ENCODE measurements at places on chromosomes 2 and 18.
A peak's percentile ranks its signal among the peaks of the same experiment; 100 is the strongest.

GRCh38 chr2:37456479-37456878 lies 112.0 kb downstream of the QPCT start:
- DNase-seq: no peak

GRCh38 chr2:54590216-54591120 lies 133.0 kb upstream of the EML6 start:
- DNase-seq: no peak

DNA sequence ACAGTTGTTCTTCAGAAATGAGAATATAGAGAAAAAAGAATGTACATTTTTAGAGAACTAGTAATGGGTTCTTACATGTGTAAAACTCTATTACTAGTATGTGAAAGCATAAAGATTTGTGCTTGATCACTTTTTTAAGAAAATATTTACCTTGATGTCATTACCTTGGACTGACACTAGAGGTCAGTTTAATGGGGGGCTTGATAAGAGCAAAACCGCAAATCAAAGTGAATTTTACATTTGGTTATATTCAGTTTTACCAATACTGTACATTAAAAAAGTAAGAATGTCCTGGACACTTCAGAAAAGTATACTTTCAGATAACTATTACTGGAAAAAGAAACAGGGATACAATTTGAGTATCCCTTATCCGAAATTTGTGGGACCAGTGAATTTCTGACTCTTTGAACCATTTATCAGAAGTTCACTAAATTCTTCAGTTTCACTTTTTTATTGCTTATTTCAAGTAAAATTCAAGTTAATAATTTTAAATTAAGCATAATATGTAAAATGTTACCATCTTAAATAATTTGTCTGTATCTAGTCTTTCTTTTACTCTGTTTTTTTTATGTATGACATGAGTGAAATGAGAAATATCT lies 1149.5 kb downstream of the DSC3 start:
- DNase-seq: no peak

- peak; percentile 70 for DNase-seq
These were observed 32.2 kb downstream of the QPCT start for GRCh38 chr2:37376421-37377186.

DNA sequence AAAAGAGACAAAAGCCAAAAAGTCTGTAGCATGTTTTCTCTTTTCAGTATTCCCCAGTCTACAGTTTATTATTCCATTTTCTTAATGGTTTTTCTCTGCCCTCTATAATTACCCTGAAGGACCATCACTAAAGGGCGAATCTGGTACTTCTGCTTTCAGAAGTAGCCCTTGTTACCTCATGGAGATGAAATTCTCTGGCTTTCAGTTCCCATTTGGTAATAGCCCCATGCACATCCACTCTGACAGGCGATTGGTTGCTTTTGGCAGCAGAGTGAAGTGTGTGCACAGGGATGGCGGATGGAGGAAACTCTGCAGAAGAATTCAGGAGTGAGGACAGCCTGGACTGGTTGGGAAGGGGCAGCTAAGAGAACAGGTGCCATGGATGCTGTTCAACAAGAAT lies 66.3 kb upstream of the NABP1 start:
- DNase-seq: no peak

DNA sequence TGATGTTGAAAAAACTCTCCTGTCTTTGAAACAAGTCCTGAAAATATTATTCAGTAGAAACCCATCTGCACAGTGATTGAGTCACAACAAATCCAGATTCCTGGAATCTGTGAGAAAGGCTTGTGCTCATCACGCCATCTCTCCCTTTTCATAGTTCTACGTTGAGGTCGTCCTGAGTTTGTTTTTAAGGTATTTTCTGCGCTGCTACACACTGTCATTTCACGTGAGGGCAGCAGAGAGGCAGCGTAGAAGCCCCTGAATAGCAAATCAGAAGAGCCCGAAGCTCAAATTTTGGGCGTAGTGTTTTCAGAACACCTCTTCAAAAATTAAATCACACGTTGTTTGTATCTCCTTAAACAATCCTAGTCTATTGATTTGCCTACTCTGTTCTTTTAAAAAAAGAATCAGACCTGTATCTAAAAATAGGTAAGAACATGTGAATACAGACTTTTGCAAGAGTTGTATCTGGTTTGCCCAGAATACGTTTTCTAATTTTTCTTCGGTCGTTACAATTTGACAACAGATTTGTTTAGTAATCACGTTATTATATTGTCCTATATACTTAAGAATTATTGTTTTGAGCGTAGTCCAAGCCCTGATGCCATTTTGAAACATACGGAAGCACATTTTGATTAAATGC lies 61.6 kb upstream of the SLC38A11 start:
- DNase-seq: peak; percentile 18

- DNase-seq: no peak
These were observed 15.0 kb upstream of the KIF5C start for GRCh38 chr2:148860037-148860436.

DNA sequence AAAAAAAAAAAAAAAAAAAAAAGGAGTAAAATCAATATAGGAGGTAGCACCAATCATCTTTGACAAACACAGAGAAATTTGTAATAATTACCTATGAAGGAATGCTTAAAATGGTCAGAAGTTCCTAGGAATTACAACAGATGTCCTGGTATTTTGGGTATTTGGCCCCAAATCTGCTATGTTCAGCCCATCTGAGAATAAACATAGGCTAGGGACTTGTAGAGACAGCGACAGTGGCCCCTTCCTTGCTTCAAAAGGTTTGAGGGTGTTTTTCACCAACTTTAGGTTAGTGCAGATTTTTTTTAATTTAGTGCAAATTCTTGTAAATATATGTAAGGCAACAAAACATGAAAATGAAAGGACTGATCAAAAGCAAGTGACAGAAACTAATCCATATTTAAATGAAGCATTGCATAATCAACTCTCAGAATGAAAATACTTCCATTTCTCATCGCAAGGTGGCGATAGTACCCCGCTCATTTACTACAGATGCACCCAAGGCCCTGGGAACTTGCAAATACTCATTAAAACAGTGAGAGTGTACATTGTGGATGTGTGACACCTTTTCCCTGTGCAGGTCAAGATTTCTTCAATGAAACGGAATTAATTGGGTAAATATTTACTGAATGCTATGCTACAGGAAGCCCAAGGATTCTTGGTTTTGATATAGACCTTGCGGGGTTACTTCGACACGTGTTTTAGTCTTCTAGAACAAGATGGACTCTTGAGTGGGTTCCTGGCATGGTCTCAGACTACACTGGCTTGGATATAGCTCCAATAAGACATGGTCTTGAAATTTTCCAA lies 44.6 kb downstream of the FAM124B start:
- no peak for DNase-seq

DNA sequence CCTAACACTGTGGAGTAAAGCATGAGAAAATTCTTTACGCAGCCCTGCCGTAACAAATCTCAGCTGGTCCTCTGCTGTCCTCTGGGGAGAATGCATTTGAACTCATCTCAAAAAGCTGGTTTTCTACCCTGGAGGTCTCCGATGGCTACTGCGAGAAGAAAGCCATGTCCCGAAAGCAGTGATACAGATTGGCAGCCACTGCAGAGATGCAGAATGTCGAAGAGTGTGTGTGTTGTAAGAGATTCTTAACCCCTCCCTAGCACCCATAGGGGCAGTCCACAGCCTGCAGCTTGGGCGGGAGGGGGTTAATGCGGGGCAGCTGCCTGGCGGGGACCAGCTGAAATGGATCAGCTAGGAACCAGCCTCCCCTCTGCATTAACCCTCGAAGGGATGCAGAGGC lies 235.9 kb downstream of the ZNF516 start:
- no peak for DNase-seq

All from skeletal muscle cell (primary cell).